ENCODE measurements at places on chromosomes 11 and 22.
A peak's percentile ranks its signal among the peaks of the same experiment; 100 is the strongest.

DNA sequence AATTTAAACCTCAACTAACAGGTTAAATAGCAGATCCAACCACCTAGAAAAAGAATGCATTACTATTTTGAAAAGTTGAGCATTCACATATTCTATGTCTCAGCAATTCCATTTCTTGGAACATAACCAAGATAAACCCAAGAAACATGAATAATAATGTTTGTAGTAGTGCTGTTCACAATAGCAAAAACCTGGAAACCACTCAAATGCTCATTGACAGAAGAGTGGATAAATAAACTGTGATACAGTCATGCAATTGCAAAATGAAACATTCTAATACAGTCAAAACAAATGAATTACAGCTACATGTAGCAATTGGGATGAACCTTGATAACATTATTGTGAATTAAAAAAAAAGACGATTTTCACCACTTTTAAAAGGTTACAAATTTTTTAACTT lies 162.8 kb upstream of the TMEM45B start:
- DNase-seq: no peak

DNA sequence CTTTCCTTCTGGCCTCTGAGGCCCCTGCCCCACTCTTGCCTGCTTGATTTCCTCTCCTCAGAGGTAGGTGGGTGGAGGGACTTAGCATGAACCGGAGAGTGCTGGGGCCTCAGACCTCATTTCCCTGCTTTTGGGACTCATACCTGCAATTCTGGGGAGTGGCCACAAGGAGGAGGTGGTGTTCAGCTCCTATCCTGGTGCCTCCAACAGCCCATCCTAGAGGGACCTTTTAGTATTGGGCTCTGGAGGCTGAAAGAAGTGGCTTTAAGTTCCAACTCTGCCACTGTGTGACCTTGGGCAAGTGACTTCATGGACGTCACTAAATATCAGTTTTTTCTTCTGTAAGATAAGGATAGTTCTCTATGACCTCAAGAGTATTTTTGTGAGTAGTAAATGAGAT lies 98.6 kb downstream of the KIAA1671 start:
- DNase-seq: no peak

GRCh38 chr11:67354075-67355022 lies 1.0 kb upstream of the POLD4 start:
- peak; percentile 96 for DNase-seq

- DNase-seq: no peak
These were observed 19.9 kb downstream of the ASPHD2 start for GRCh38 chr22:26448941-26449340.

All from RPMI7951 (cell line).